ENCODE measurements at places on chromosomes 12 and 14.

GRCh38 chr12:26773313-26774104 is 59.5 kb downstream of the ITPR2 start:
- no peak for DNase-seq

- no peak for DNase-seq
Observed at GRCh38 chr12:5036031-5036430, 7.6 kb upstream of the KCNA5 start.

GRCh38 chr14:49637534-49638078 is 2.6 kb upstream of the DNAAF2 start:
- no peak for DNase-seq

DNA sequence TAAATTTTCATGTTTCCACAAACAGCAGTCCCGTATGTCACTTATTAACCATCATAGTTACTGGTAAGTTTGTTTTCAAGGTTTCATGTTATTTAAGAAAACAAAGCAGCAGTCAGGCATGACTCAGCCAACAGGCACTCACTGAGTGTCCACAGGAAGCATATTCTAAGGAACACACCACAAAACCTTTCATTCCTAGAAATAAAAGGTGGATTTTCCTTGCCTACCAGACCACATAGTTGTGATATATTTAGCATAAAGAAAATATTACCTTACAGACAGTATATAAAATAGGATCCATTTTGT is 143.3 kb upstream of the AVPR1A start:
- peak; percentile 92 for DNase-seq

DNA sequence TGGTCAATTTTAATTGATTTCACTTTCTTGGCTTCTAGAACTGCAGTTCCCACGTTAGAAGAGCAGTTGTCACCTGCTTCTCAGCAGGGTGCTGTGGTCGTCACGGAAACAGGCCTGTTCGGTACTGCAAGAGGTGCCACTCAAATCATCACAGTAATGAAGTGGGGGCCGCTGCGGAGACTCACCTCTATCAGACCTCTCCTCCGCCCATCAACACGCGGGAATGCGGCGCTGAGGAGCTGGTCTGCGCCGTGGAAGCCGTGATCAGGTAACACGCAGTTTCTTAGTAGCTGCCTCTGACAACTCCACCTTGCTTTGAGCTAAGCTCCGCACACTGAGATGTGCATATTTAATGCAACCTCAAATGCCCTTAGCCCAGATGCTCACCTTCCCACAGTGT is 107.2 kb downstream of the UNC79 start:
- no peak for DNase-seq

DNA sequence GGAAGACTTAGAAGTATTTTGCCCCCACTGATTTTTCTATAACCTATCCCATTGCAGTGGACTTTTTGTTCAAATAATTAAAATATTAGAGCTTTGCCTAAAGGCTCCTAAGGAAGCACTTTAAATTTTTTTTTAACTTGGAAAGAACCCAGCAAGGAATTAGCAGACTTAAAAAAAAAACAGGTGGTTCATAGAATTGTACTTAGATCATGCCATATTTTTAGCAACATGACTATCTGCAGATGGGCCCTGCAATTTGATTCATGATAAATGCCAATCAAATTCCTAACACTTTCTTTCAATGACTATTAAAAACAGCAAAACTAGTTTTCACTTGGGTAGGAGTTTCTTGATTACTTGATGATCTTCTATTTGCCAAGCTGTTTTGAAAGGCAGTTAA is 11.5 kb downstream of the ADAMTS20 start:
- DNase-seq, result no peak

Measured in glomerular endothelial cell (primary cell).